Right lobe of liver (tissue), 6 donors: ENCODE measurements at places on chromosomes 2 and 18. TPM values are rescaled to one million over a fixed set of nuclear protein-coding genes. Genes with fewer than 3 reads are reported as not detected.
A peak's percentile ranks its signal among the peaks of the same experiment; 100 is the strongest.

- H3K4me3 ChIP-seq: no peak overlapping the region
- no peaks in the 10 kb centered on the region for H3K4me1 ChIP-seq
- DNase-seq: no peak
Measured at GRCh38 chr2:111050701-111051376, 69.9 kb upstream of the BCL2L11 start.

MAB21L4 gene
- total RNA-seq: 5.7 TPM

CTIF gene
- total RNA-seq: 47.0 TPM

APCDD1 gene
- 0.63 TPM for total RNA-seq

TSGA10 gene
- 1.7 TPM for total RNA-seq

NT5C1B gene
- total RNA-seq: not detected

- no peaks in the 10 kb centered on the region for H3K4me1 ChIP-seq
- no peak overlapping the region for H3K4me3 ChIP-seq
- H3K36me3 ChIP-seq: no peaks in the 10 kb centered on the region
- DNase-seq: no peak
Measured at GRCh38 chr2:223801736-223802135, 35.6 kb downstream of the AP1S3 start.

GRCh38 chr2:78817430-78817829 is 208.1 kb upstream of the REG3G start:
- no peak overlapping the region for H3K4me3 ChIP-seq
- no peak for DNase-seq
- no peaks in the 10 kb centered on the region for H3K4me1 ChIP-seq
- no peaks in the 10 kb centered on the region for H3K27me3 ChIP-seq
- H3K27ac ChIP-seq: no peak overlapping the region
- H3K36me3 ChIP-seq: no peaks in the 10 kb centered on the region

GRCh38 chr18:76522122-76522503 is 27.1 kb upstream of the ZNF516 start:
- no peaks in the 10 kb centered on the region for H3K36me3 ChIP-seq
- no peaks in the 10 kb centered on the region for H3K27me3 ChIP-seq
- DNase-seq: no peak
- no peak overlapping the region for H3K4me3 ChIP-seq

- no peaks in the 10 kb centered on the region for H3K36me3 ChIP-seq
- H3K27me3 ChIP-seq: no peaks in the 10 kb centered on the region
- no peak overlapping the region for H3K4me3 ChIP-seq
- H3K4me1 ChIP-seq: no peaks in the 10 kb centered on the region
- peak; percentile 33 for DNase-seq
Measured at GRCh38 chr2:241946306-241947003, 76.9 kb downstream of the RTP5 start.

DNA sequence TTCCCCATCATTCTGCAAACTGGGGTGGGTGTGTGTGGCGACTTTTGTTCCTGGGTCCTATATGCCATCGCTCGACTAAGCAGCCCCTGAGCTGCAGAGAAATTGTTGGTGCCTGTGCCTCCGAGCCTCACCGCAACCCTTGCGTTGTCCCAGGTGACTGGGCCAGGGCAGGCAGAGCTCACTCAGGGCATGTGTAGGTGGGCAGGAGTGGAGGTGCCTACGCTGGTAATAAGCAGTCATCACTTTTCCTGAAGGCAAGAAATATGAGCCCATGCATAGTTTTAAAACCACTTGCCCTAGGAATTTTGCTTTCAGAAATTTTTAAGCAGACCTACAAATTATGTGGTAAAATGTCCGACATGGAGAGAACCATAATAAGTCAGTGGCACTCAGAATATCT is 197.8 kb downstream of the SMAD7 start:
- no peaks in the 10 kb centered on the region for H3K36me3 ChIP-seq
- no peak for DNase-seq
- no peaks in the 10 kb centered on the region for H3K4me1 ChIP-seq
- H3K4me3 ChIP-seq: no peak overlapping the region

DNA sequence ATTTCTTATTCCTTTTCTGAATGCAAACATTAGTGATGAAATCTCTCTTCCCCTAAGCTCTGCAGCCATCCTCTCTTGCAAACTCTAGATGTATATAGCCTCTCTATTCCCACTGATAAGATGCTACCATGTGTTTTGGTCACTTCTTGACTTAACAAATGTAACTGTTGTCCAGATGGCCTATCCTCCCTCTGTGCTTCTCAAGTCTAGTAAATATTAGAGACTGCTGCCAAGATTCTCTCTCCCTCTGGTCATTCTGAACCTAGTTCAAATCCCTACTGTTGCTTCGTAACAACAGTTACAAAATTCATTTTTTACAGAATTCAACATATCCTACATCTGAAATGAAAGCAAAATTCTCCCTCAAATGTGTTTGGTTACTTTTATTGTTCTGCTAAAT is 156.6 kb downstream of the TXNL1 start:
- no peak overlapping the region for H3K4me3 ChIP-seq
- no peak overlapping the region for H3K27ac ChIP-seq
- DNase-seq: no peak
- no peaks in the 10 kb centered on the region for H3K27me3 ChIP-seq

DNA sequence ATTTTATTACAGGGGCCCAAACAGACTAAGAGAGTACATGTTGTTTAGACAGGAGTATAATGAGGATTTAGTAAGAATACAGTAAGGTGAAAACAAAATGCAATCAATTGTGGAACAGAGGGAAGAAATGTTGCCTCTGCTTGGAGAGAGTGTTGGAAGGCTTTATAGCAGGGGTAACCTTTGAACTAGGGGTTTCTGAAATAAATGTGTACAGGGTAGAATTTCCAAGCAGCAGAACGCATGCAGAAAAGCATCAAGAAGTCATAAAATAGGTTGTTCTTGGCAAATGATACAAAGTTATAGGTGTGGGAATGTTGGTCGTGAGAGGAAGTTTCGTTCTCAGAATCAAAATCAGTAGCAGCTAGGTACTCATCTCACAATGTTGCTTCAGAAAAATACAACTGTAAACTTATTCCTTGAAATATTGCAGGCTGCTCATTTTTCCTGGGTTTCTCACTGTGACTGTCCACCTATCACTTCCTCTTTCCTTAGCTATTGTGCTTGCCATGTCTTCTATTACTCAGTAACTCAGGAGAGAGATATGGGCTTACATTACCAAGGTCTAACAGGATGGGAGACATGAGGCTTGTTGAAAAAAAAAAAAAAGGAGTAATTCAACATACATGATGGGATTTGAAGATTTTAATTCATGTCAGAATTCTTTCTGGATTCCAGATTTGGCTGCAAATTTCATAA is 17.1 kb upstream of the HNMT start:
- no peaks in the 10 kb centered on the region for H3K27me3 ChIP-seq
- H3K4me1 ChIP-seq: peaks cover 24% of the 10 kb centered on the region
- no peak overlapping the region for H3K27ac ChIP-seq
- H3K36me3 ChIP-seq: no peaks in the 10 kb centered on the region

DNA sequence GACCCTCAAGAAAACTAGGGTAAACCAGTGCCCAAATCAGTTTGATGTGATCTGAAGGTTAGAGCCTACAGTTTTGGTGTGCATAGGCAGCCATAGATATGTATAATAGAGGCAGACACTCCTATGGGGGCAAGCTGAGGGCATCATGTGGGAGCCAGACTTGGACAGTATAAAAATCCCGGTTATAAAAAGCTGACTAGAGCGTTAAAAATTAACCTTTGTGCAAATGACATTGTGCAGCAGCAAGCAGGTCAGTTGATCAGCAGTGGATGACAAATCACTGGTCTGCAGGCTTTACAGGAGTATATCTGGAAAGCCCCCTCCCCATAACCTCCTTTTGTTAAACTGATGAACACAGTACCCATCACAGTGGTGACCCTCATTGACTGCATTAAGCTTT is 107.8 kb downstream of the CTNNA2 start:
- H3K27me3 ChIP-seq: no peaks in the 10 kb centered on the region
- H3K4me3 ChIP-seq: no peak overlapping the region
- no peaks in the 10 kb centered on the region for H3K36me3 ChIP-seq
- H3K27ac ChIP-seq: no peak overlapping the region

- no peaks in the 10 kb centered on the region for H3K4me1 ChIP-seq
- no peaks in the 10 kb centered on the region for H3K36me3 ChIP-seq
- no peak overlapping the region for H3K27ac ChIP-seq
- H3K4me3 ChIP-seq: no peak overlapping the region
- no peak for DNase-seq
Measured at GRCh38 chr2:239895669-239896068, 129.5 kb downstream of the NDUFA10 start.

DSC3 gene
- not detected for total RNA-seq

- no peaks in the 10 kb centered on the region for H3K4me1 ChIP-seq
- H3K36me3 ChIP-seq: no peaks in the 10 kb centered on the region
- no peaks in the 10 kb centered on the region for H3K27me3 ChIP-seq
- no peak for DNase-seq
- no peak overlapping the region for H3K27ac ChIP-seq
Measured at GRCh38 chr18:13530033-13530878, 196.1 kb downstream of the FAM210A start.

DNA sequence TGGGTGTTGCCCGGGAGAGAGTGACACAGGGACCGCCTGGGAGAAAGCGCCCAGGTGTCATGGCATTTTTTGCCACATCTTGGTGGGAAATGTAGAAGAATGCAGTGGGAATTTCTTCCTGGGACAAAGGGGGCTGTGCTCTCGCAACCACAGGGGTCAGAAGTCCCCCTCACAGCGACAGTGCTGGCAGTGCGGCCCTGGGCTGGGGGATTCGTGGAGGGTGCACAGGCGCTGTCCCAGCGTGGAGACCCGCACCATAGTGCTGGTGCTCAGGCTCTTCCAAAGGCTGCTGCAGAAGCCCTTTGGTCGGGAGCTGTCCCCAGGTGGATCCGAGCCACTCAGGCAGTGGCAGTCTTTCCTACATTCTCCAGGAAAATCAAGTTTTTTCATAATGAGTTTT is 128.8 kb upstream of the SOX11 start:
- no peaks in the 10 kb centered on the region for H3K4me1 ChIP-seq
- H3K27ac ChIP-seq: no peak overlapping the region
- H3K36me3 ChIP-seq: no peaks in the 10 kb centered on the region
- H3K4me3 ChIP-seq: no peak overlapping the region
- DNase-seq: no peak

DNA sequence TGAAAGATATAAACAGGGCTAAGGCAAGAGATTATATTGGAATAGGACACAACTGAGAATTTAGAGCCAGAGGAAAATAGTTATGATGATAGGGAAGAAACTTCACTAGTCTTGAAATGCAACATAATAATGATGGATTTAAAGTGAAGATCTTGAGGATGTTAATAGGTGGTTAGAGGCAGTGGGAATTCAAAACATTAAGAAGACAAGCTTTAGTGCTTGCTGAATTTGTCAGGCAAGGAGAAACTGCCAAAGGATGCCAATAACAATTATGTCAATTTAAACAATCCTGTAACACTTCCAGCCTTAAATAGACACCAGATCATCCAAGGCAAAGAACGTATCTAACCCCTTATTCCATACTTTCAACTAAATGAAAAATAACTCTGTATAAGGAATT is 330.1 kb downstream of the ERBB4 start:
- DNase-seq: no peak
- H3K4me3 ChIP-seq: no peak overlapping the region
- no peaks in the 10 kb centered on the region for H3K27me3 ChIP-seq
- H3K4me1 ChIP-seq: no peaks in the 10 kb centered on the region
